ENCODE measurements at places on chromosomes 7 and 10.

DNA sequence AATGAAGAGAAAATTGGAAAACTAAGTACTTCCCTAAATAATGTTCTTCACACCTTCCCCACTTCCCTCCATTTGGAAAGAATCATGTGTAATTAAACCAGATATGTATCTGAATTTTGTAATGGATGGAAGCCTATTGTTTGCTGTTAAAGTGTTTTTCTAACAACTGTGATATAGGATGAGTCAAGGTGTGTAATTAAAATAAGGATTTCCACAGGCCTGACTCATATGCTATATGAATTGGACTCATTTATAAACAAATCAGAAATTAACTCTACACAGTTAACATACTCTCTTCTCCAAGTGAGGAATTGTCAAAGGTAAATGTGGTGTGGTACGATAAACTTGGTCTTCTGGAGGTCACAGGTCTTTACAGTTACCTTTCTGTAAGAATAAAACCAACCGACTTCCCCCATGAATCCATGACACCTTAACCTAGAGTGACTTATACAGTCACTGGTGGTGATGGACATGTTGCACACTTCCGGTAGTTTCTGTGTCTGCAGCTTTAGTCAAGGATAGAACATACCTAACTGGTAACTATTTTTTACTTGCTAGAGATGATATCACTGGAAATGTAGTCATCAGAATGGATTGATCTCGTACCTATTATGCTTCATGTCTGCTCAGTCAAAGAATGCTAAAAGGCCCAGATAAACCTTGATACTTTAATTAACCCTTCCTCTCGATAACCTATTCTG, 12.8 kb downstream of the PNLIPRP3 start:
- DNase-seq, result no peak

DNA sequence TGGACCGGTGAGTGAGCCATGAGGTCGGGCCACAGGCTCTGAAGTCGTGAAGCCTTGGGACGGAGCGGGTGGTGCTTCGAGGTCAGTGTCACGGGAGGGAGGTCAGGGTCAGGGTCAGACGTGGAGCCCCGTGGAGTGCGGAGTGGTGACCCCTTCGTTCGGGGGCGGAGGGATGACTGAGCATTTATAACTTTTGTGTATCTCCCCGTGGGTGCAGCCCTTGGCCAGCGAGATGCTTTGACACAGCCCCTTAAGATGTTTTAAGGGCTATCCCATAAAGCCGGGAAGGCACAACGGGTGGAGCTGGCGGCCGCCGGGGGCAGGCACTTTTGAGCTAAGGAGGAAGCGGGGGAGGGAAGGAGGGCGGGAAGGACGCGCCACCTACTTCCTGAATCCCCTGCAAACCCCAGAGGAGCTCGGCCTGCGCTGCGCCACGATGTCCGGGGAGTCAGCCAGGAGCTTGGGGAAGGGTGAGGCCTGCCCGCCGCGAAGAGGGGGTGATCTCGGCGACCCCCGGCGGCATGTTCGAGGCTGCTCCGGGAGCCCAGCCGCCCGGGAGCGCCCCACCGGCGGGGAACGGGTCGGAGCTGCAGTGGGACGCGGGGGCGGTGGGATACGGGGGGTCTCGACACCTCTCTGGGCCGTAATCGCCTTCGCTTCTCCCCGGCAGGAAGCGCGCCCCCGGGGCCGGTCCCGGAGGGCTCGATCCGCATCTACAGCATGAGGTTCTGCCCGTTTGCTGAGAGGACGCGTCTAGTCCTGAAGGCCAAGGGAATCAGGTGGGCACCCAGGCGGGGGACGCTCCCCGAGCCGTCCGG, at the start of gene GSTO1:
Gene GSTO1 (plus strand): TSS at position 400 of the 818 bp plus-strand sequence. CDS start 37 bp downstream, at position 437.
- DNase-seq, result peak; percentile 32

DNA sequence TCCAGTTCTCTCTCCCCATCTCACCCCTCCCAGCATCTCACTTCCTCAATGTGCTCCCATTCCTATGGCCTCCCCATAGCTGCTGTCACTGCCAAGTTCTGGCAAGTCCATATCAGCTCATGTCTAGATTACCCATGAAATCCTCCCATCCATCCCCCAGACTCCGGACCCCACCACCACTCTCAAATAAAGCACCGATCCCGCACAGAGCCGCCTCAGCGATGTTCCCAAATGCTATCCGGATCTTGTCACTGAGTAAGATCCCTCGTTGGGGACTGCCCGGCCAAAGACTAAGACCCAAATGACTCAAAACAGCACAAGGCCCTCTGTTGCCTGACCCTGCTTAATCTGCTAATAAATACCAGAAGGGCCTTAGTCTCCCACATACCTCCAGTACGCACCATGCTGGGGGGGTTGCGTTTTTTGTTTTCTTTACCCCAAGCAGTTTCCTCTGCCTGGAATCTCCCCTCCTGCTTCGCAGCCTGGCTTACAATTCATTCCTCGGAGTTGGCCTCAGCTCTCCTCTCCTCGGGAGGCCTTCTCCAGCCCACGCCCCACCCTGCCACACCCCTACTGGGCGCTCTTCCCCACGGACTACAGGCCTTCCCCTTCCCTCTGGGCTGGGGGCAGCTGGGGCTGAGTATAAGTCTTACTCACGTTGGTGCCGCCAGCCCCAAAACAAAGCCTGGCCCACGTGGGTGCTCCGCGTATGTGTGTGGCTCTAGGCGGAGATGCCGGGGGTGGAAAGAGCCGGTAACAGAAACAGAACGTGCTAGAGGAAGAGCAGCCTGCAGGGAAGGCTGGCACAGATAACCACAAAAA, 1.8 kb upstream of the DUSP5 start:
- DNase-seq, result peak; percentile 63

DNA sequence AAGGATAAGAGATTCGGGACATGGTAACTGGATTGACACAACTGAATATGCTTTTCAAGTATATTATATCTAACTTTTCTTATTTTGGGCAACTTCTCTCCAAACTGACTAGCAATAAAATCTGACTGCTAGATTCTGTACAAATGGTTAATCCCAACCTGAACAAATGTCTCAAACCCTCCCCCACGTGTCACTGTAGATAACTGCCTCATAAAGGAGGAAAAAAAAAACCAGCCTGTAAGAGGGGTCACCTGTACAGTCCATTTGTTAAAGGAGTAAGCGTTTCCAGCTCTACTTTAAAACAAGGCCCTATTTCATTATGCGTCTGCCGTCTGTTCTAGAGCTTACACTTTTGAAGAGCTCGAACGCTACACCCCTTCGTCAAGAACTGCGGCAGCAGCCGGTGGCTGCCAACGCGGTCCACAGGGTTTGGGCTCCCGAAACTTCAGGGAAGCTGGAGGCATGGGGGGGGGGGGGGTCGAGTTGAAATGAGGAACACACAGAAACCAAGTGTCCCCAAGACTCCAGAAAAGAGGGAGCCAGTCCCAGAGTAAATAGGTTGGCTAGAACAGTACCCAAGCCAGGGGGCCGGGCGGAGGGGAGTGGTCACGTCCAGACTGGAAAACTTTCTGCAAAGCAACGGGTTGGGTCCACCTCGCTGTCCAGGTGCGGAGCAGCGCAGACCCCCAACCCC, 492 bp downstream of the COG5 start:
- DNase-seq, result no peak

GRCh38 chr7:68682910-68683309, 915.4 kb upstream of the AUTS2 start:
- no peak for DNase-seq

DNA sequence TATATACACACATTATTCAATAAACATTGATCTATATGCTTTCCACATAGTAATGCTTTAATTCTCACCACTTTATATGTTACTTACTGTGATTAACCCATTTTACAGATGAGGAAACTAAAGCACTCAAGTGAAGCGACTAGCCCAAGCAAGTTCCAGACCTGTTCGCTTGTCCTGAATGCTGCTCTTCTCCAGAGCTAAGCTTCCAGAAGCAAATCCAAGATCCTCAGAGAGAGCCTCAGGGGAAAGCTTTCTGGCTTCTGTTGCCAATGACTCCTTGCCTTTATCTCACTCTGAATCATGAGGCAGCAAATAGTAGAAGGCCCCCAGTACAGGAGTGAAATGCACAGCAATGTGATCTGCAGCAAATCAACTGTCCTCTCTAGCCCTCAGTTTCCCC, 32.2 kb downstream of the XPNPEP1 start:
- DNase-seq, result no peak

DNA sequence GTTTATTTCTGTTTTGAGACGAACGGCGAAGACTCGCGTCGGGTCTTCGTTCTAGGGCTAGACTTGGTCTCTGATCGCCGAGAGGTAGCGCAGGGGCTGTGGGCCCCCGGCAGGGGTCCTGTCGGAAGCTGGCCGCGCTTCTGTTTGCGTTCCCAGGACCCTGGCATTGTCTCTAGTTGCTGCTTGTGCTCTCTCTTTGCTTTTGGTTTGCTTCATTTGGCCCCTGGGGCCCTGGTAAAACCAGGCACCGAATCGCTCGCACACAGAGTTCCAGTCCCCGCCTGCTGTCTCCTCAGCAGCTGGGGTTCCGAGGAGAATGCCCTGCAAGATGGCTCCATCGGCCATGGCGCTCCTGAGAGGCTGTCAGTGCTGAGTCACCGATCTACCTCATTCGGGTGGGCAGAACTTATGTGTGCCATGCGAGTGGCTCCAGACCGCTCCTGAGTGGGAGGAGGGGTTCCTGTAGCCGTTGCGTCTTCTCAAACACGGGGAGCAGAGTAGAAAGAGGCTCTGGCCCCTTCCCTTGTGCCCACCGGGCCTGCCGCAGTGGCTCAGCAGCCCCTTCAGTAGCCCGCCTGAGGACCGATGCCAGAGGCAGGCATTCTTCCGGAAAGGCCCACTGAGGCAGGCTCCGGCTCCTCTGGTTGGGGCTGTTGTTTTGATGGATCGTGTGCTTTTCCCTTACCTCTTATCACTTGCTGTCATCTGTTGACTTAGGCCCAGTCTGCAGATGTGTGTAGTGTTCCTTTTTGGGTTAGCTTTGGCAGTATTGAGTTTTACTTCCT, 826 bp downstream of the CHPF2 start:
- peak; percentile 67 for DNase-seq

- no peak for DNase-seq
Observed at GRCh38 chr7:66683770-66684123, 55.1 kb downstream of the KCTD7 start.

GRCh38 chr7:121599887-121600286, 203.8 kb upstream of the FAM3C start:
- DNase-seq, result no peak

- DNase-seq, result no peak
Observed at GRCh38 chr7:102215711-102216110, 71.0 kb upstream of the SH2B2 start.

DNA sequence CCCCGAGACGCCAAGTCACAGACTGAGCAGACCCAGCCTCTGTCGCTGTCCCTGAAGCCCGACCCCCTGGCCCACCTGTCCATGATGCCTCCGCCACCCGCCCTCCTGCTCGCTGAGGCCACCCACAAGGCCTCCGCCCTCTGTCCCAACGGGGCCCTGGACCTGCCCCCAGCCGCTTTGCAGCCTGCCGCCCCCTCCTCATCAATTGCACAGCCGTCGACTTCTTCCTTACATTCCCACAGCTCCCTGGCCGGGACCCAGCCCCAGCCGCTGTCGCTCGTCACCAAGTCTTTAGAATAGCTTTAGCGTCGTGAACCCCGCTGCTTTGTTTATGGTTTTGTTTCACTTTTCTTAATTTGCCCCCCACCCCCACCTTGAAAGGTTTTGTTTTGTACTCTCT, 215.6 kb downstream of the TCF7L2 start:
- no peak for DNase-seq

DNA sequence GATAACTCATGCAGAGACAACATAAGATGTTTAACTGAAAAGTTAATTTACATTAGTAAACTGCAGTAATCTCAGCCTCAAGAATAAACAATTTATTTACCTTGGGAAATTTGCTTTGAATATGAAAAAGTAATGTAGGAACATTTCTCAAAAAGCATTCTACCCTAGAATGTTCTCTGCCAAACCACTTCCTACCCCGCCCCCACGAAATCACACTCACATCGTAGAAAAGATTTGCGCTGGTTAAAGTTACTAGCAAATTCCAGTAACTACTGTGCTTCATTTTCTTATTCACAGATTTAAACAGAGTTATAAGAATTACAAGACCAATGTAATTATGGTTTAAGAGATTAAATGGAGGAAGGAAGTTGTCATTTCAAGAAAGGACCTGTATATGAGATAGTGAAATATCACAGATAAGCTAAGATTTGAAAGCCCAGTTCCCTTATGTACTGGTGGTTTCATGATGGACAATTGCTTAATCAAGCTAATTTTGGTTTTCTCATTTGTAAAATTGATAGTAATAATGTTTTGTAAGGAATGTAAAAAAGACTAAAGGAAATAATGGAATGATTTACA, 175.4 kb downstream of the GNAI1 start:
- DNase-seq, result no peak

DNA sequence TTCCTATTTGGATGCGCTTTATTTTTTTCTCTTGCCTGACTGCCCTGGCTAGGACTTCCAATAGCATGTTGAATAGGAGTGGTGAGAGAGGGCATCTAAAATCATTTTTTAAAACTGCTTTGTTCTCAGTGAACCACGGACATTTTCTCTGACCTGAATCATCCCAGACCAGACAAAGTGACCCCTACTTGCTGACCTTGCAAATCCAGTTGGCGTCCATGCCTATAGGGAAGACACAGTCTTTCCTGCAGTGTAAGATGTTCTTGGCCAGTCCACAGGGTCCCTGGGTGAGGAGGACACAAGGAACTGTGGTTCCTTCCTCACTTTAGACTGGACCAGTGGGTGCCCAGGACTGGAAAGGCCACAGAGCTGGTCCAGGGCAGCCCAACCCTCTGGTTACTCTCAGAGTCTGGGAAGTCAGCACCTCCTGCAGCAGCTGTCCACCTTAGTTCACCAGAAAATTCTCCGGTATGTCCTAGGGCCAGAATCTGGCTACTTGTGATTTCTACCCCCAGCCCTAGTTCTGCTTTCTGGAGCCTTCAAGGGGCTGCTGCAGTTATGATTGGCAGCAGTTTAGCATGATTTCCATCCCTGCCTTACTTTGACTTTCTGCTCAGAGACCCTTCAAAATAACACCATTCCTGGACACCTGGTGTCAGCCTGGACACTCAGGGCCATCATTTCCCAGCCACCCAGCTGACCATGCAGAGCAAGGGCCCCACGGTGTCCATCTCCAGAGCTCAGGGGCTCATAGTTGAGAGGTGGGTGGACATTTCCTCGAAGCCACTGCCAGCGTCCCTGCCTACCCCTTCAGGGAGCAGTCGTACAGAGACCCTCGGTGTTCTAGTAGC, 19.3 kb downstream of the VIPR2 start:
- DNase-seq, result no peak

- no peak for DNase-seq
Observed at GRCh38 chr7:152176797-152177196, 151.3 kb downstream of the GALNT11 start.

GRCh38 chr10:110394296-110394695, 89.6 kb upstream of the SMNDC1 start:
- no peak for DNase-seq

DNA sequence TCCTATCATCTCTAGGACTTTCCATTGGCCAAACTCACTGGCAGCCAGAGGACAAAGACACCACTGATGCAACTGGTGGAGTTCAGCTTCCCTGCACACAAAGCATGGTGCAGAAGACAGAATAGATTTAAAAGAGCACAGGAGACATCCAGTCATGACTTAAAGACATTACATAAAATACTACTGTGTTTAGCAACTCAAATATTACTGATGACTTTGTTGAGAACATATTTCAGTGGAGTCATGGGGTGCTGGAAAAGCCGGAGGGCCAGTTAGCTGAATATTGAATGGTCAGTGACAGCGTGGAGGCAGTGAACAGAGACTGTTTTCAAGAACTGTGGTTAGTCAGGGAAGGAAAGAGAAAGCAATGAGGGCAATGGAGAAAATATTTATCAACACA, 296.3 kb upstream of the NRP1 start:
- DNase-seq, result no peak

All from activated T-helper 9 cell treated with anti-CD3 and anti-CD28 coated beads, Interleukin-2, amount 50 U/mL, for 16 hours (primary cell).